ENCODE measurements at places on chromosomes 12 and 14.

DNA sequence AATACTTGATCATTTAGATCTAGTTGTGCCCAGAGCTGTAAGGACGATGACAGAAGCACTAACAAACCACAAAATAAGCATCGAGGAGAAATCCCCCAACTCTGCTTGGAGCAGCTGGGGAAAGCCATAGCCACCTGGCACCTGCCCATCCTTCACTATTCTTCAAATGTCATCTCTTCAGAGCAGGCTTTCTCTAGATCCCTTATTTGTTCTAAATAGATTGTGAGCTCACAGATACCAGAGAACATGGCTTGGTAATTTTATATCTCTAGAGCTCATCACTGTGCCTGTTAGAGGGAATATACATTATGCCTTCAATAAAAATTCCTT, 50.9 kb downstream of the GRIP1 start:
- DNase-seq: no peak

DNA sequence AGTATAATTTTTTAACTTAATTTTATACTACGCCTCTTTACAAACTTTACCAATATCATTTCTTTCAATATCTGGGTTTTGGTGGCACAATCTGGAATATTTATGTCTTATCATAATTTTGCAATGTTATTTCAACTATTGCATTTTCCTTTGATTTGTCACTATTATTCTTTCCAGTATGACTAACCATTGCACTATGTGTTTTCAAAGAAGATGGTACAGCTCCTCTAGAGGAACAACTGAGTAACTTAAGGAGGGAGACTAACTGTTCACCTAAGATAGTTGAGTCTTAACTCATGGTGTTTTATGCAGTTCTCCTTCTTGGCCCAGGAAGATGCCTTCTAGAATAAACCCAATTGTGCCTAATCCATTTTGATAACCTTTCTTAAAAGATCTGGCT, 60.5 kb upstream of the KIF21A start:
- DNase-seq: peak; percentile 2

- no peak for DNase-seq
Observed at GRCh38 chr14:21822109-21822508, 148.5 kb upstream of the OR4E1 start.

DNA sequence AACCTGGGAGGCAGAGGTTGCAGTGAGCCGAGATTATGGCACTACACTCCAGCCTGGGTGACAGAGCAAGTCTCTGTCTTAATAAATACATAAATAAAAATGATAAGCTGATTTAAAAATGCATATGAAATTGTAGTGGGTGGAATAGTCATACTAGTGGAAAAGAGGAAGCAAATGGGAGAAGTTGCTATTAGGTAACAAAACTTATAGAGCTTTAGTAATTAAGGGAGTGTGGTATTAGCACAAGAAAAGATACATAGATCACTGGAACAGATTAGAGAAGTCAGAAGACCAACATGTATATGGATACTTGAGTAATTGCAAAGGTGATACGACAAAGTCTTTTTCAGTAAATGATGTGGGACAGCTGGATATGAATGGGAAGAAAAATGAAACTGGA, 26.5 kb downstream of the TECPR2 start:
- no peak for DNase-seq

GRCh38 chr12:101780599-101780998, 41.3 kb upstream of the SYCP3 start:
- DNase-seq: no peak

GRCh38 chr12:69501154-69501895, 31.1 kb downstream of the FRS2 start:
- DNase-seq: peak; percentile 43

DNA sequence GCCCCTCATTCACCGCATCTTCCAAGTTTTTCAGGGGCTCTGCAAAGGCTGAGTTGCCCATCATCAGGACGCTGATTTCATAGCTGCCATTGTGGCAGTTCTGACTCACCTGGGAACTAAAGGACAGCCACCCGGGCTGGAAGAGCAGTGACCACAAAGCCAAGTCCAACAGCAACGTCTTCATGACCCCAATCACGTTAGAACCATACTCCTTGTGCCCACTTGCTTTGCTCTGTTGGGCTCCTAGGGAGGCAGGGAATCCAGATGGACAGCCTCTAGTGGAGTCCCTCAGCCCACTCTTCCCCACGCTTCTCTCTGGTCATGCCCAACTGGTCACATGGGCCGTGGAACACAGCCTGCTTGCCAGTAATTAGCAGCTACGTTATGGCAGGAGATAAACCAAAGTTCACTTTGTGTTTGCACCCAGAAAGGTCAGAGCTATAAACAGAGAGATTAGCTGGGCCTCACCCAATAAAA, at the start of gene GUCY2C:
TSS of gene GUCY2C (minus strand) at position 335 of the 477 bp plus-strand sequence. CDS start at position 184, 151 bp downstream.
- DNase-seq: no peak

GRCh38 chr12:112179916-112180315, 54.6 kb downstream of the TRAFD1 start:
- DNase-seq: no peak

DNA sequence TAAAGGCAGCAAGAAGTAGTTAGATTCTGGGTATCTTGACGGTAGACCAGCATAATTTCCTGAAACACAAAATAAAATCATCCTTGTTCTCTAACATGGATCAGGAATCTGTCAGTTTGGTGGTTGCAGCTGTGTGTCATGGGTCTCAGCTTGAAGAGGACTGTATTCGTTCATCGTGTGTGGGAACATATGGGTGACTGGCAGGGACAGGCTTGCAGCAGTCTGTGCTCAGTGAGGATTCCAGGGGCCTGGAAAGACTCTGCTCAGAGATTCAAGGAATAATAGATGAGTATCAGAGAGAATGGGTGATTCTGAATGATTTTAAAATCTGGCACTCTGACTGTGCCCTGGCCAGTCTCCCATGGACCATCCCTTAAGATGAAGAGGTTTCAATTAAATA, 421.6 kb downstream of the APAF1 start:
- DNase-seq: no peak

- no peak for DNase-seq
Observed at GRCh38 chr12:122753319-122753650, 661 bp downstream of the DENR start.

DNA sequence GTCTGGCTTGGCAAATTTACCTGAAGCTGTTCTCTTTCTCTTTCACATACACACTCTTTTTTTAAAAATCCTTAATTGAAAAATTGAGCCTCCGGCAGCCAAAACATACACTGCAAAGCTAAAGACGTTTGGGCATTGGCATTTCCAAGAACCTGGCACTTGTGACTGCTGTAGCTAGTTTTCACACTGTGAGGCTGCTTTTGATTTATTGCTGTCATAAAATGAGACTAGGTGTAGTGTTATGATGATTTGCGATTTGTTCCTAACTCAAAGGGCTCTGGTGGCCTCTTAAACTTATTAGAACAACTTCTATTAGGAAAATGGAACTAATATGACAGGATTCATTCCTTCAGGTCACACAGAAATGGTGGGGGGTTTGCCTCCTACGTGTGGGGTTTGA, 377.1 kb upstream of the FAR2 start:
- DNase-seq: no peak

DNA sequence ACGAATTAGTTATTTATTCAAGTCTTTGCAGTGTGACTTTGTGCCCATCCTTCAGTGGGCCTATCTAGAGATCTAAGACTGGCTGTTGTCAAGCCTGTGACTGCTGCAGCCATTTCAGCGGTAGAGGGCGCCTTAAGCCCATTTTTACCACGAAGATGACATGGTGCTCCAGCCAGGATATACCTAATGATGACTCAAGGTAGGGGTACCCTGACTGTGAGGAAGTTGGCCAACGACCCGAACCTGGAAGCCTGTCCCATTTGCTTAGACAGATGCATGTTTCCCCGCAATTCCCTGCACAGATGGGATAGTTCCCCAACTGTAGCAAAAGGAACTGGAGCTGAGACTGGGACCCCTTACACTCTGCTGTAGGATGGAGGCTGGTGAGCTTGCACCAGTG, 41.3 kb downstream of the RAB3IP start:
- peak; percentile 11 for DNase-seq

DNA sequence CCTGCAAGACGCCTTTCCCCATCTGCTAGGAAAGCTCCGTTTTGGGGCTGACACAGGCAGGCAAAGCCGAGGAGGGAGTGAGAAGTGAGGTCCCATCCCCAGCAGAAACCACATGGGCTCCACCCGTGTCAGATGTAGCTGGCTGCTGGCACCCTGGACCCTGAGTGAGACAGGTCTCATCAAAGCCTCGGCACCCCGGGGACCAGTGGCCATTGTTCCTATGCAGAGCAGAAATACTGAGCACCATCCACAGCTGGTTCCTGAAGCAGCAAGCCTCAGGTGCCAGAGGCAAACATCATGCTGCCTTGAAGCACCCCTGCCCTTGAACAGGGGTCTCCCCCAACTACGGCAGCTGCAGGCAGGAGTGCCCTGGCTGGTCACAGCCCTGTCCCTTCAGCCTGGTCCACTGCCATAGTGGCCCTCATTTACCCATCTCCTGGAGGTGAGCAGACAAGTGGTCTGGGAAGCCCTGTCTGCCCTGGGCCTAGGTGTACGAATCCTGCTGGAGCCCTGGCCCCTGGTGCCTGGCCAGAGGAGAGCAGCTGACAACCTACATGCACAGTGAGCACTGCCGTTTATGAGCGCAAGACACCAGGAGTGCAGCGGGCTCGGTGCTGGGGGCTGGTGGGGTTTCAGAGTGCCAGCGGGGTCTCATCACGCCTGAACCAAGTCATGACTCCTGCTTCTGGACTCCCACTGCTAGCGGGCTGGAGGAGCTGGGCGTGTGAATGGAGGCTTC, 289.8 kb upstream of the RTL1 start:
- DNase-seq: no peak

- DNase-seq: no peak
Observed at GRCh38 chr14:69342928-69343525, 55.1 kb downstream of the ERH start.

- DNase-seq: no peak
Observed at GRCh38 chr12:15592934-15593333, 196.3 kb downstream of the EPS8 start.

- peak; percentile 91 for DNase-seq
Observed at GRCh38 chr12:46523863-46524770, 151.5 kb upstream of the SLC38A2 start.

GRCh38 chr12:129902371-129903091, 1.3 kb downstream of the TMEM132D start:
- no peak for DNase-seq

DNA sequence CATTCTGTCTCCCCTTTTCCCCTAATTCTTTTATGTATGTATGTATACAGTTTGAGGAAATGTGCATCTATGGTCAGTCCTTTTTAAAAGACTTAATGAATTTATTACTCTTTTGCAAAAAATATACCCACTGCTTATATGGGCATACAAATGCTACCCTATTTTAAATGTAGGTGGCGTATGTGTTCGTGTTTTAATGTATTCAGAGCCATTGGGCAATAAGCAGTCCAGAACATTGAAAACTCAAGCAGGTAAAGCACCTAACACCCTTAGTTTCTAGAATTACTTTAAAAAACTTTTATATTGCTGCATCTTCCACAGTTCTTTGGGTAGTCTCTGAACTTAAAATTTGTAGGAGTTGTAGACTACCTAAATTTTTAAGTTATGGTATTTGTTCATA, 42.6 kb upstream of the A2ML1 start:
- no peak for DNase-seq

DNA sequence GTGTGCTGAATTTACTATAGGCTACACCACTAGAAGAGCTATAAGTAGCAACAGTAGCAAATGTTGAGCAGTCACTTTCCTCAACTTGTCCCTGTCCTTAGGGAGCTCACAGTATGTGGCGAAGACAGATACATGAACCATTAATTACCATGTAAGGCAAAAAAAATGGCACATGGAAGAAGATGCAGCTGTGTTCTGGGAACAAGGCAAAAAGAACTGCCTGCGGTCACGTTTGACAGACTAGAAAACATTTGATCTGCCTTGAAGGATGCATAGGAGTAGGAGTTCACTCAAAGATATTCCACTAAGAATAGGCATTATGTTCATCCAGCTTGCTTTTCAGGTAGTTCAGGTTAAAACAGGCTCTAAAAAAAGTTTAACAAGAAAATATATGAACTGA, 46.5 kb upstream of the IFNG-AS1 start:
- no peak for DNase-seq

GRCh38 chr14:40847480-40847879, 759.2 kb upstream of the LRFN5 start:
- DNase-seq: no peak

GRCh38 chr14:90400904-90401561, 4.2 kb downstream of the CALM1 start:
- no peak for DNase-seq

DNA sequence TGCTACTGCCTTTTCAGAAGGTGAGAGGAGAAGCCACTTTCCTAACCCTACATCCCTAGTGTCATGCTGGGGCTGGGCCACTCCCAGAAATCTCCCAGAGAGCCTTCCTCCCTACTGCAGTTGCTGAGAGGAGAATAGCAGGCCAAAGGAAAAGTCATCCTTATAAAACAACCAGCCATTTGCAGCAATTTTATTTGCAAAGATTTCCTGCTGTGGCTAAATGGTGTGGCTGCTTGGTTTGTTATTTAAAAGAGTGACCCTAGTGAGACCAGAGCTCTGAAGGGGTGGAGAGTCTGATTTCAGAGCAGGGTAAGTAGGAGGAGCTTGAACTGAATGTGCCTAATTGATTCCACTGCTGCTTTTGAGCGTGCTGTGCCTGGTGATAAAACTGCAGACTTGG, 232.0 kb downstream of the GRIN2B start:
- no peak for DNase-seq

- DNase-seq: no peak
Observed at GRCh38 chr12:27511723-27512045, 12.3 kb upstream of the PPFIBP1 start.

- no peak for DNase-seq
Observed at GRCh38 chr14:89435492-89435891, 18.5 kb upstream of the FOXN3 start.

DNA sequence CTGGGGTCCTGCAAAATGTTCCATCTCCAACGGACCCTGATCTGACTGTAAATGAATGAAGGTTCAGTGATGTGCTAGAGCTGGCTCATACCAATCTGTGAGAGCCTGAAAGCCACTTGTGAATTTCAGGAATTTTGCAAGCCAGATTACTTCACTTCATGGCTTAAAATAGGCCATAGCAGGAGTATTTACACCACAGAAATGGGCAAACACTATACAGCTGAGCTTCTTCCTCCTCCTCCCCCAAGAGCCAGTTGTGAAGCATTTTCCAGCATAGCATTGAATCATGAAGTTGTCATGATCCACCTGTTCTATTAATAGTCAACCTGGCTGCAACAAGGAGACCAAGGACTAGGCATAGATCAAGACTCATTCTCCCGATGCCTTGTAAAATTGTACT, 141.3 kb upstream of the RASSF8 start:
- peak; percentile 32 for DNase-seq

GRCh38 chr14:34715127-34715863, 902 bp upstream of the CFL2 start:
- DNase-seq: no peak

GRCh38 chr14:37091651-37092050, 80.8 kb downstream of the SLC25A21 start:
- no peak for DNase-seq

- DNase-seq: peak; percentile 66
Observed at GRCh38 chr14:76955575-76956315, 72.8 kb downstream of the IRF2BPL start.

DNA sequence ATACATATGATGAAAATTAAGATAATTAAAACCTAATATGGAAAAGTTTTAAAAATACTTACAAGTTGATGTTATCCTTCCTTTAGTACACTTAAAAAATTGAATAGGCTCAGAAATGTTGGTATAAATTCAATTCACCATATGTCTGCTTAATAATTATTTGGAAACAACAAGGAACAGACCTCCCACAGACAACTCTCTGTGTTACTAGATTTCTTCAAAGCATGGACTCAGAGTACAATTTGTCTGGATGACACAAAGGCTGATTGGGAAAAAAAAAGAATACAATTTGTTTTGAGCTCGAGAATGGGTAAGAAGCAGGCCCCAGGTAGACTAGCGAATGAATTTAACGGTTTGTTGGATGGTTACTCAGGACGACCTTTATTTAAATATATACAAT, 48.9 kb upstream of the BTG1 start:
- DNase-seq: no peak
